ENCODE measurements at places on chromosomes 16 and 17.

DNA sequence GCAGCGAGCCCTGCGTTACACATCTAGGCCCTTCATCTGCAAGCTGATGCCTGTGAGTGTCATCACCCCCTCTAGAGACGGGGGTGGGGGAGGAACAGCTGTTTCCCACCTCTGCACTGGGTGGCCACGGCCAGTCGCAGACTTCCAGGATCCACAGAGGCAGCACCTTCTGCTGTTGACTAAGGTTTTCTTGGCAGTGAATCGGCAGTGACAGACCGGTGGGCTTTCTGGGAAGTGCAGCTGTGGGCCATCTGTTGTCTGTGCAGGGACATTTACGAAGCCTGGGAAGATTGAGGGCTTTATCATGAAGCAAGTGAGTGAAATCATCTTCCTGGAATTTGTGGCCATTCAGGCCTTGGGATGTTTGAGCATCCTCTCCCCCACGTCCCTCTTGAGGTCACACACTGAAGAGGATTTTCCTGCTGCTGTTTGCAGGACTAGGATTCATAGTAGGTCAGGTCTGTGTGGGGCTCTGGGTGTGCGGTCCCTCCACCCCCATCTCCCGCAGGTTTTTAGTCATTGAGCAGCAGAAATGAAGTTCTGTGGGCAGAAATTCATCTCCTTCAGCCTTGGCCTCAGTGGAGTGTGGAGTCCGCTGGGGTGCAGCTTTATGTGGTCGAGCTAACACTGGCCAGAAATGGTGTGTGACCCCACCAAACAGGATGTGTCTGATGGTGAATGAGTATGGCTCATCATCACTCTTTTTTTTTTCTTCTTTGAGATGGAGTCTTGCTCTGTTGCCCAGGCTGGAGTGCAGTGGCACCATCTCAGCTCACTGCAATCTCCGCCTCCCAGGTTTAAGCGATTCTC, 12.0 kb downstream of the PGS1 start:
- no peak for DNase-seq

- DNase-seq: no peak
These were observed 43.2 kb downstream of the SREBF1 start for GRCh38 chr17:17793378-17794214.

- DNase-seq: no peak
These were observed 458.8 kb upstream of the HSBP1 start for GRCh38 chr16:83348991-83349390.

- no peak for DNase-seq
These were observed 37.9 kb downstream of the SOX8 start for GRCh38 chr16:1019231-1020090.

DNA sequence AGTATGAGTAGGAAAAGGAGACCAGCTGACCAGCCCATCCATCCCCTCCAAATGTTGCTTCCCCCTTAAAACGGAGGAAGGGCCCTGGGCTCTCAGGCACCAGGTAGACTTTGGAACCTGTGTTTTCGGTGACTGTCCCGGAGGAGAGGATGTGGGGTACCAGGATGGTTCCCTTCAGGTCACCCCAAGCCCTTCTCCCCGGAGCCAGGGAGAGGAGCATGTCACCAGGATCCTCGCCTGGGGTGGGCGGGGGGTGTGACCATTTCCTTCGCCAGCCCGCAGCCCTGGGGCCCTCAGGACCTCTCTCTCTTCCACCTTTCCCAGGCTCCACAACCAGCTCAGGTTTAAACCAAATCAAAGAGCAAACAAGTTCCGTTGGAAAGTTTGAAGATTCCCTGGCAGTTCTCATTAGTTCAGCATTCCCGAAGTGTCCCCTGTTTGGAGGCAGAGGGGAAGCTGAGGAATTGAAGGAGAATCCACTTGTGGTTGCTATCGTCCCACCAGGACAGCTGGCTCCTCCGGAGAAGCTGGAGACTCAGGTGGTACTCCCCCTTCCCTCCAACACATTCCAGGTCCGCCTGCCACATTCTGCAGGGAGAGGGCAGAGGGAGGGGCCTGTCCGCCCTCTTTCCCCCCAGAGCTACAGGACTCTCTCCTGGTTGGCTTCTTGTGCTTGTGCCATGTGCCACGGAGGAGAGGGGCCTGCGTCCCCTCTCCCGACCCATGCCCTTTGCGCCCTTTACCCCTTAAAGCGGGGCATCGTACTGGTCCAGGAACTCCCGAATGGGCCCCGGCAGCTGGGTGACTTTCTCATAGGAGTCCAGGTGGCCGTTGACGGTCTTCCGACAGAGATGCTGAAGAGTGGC, 2.0 kb downstream of the SOCS3 start:
- no peak for DNase-seq

- no peak for DNase-seq
These were observed 21.4 kb upstream of the NKD1 start for GRCh38 chr16:50526796-50527195.

DNA sequence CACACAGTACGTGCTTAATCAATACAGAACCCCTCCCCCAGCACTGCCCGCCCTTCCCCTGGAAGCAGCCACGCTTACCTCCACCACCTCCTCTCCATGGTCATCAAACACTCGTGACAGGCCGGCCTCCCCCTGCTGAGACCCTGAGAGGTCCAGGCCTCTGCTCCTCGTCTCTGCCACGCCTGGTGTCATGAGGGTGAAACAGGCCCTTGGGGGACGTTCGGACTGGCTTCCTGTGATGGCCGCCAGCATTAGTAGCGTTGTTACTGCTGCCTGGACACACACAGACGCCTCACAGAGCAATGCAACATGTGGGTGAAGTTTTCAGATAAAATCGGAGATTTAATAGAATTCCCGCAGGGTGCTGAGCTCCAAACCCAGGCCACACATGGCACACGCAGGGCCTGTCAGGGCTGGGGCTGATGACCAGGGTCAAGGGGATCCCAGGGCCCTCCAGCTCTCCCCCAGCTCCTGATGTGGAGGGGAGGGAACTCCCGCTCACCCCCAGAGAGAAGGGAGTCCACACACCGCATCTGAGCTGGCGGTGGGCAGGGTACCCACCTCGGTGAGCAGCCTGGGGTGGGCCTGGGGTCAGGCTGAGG, 15.9 kb upstream of the SLC38A10 start:
- no peak for DNase-seq

- DNase-seq: no peak
These were observed 211.4 kb downstream of the GRIN2A start for GRCh38 chr16:9970796-9971195.

- no peak for DNase-seq
These were observed 29.2 kb downstream of the DCAKD start for GRCh38 chr17:45022288-45022648.

GRCh38 chr17:49817993-49818392, 29.5 kb downstream of the KAT7 start:
- no peak for DNase-seq

DNA sequence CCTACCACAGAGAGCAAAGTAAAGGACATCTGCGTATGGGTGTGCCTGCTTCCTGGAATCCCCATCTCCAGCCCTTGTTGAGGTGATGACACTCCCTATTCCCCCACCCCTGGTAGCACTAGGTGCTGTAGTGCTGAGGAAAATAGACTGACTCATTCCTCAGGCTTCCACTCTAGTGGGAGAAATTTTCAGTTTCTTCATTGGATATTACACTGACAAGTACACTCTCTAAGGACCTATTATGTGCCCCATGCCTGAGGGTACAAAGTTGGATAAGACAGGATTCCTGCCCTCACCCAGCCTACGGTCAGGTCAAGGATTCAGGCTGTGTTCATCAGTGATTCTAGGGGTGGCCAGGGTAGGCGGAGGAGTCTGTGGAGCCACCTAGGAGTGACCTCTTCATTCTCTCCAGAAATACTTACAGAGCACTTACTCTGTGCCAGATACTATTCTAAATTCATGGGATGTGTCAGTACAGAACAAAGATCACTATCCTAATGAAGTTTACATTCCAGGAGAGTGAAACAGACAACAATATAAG, 4.5 kb upstream of the ZC3H7A start:
- no peak for DNase-seq

GRCh38 chr16:67039260-67040020, 10.5 kb downstream of the CBFB start:
- DNase-seq: no peak

DNA sequence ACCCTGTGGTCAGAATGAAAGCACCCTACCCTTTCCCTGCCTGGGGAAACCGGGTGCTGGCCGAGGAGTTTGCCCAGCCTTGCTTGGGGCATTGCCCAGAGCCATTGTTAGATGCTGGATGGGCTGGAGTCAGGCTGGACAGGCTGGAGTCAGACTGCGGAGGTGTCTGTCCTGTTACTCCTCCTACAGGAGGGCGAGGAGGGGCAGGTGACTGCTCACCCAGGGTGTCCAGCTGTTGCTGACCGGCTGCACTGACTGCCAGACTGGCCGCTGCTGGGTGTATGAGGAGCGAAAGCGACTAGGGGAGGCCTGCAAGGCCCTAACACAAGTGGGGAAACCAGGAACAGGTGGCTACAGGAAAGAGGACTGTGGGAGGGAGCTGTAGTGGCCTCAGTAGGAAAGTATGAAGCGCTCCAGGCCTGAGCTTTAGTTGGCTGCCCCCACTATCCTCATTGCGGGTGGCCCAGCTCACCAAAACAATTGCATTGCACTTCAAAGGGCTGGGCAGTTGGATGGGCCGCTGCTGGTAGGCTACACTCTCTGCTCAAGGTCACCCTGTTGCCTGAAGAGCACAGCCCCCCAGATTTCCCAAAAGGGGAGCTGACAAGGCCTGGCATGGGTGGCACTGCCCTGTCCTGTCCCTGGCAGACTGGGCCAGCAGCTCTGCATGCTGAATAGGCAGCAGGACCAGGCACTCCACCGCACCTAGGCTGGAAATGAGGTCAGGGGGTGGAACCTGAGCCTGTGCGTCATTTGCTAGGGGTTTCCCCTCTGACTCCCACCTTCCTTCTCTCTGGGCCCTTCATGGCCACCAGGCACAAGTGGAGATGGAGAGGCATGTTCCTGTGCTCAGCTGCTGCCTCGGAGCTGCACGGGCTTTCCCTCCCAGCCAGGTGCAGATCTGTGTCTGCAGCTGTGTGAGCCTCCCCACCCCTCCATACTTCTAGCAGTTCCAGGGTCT, 18.4 kb downstream of the LDHD start:
- no peak for DNase-seq

DNA sequence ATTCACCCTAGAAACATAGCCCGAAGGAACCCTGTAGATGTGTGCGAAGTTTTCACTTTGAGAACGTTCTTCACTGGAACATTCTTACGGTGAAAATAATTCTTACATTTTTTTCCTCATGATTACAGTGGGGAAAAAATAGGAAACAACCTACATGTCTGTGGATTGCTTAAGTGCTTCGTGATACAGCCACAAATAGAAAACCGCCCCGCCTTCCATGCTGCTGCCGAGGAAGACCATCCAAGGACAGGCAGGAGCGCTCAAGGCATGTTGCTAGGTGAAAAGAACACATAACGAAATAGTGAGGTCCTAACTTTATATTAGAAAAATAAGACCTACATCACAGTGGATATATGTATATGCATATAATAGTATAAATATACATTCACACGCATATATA, 78.8 kb downstream of the BMERB1 start:
- no peak for DNase-seq

DNA sequence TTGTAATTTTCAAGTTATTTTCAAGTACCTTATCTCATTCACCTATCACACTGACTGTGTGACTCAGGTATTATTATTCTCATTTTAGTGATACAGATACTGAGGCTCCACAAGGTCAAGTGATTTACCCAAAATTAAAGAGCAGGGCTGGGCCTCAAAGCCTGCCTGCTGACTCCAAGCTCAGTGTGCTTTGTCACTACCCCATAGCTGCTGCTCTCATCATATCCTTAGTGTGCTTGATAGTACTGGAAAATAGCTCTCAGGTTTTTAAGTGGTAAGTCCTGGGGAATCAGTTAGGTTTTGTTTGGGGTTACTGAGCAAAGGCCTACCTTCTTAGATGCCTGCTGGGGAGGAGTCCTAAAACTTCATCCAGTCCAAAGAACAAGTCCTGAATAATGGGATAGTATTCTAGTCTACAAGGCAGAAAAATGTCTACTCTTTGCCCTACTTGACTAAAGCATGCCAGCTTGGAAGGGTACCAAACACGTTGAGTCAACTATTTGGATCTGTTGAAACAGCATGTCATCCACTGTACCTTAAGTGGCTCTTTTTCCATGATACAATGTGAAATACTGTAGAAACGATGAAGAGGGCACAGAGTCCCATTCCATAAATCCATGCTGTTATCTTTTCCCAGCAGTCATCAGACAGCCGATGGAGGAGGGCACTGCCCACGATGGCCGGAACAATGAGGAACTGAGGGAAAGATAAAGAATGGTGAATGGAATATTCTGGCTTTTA, 10.7 kb downstream of the MMD start:
- no peak for DNase-seq

GRCh38 chr17:50057521-50057991, 1.6 kb downstream of the ITGA3 start:
- DNase-seq: no peak

GRCh38 chr17:61492759-61493526, 40.7 kb downstream of the TBX4 start:
- no peak for DNase-seq

GRCh38 chr16:16038950-16039349, 89.5 kb downstream of the ABCC1 start:
- DNase-seq: no peak

Measured in muscle of arm (tissue), 14 donors.